ENCODE measurements at places on chromosomes 5 and 9.

GRCh38 chr9:99779277-99779676 is 42.4 kb upstream of the NR4A3 start:
- DNase-seq: no peak

- no peak for DNase-seq
Observed at GRCh38 chr9:133189826-133190225, 19.2 kb downstream of the OBP2B start.

DNA sequence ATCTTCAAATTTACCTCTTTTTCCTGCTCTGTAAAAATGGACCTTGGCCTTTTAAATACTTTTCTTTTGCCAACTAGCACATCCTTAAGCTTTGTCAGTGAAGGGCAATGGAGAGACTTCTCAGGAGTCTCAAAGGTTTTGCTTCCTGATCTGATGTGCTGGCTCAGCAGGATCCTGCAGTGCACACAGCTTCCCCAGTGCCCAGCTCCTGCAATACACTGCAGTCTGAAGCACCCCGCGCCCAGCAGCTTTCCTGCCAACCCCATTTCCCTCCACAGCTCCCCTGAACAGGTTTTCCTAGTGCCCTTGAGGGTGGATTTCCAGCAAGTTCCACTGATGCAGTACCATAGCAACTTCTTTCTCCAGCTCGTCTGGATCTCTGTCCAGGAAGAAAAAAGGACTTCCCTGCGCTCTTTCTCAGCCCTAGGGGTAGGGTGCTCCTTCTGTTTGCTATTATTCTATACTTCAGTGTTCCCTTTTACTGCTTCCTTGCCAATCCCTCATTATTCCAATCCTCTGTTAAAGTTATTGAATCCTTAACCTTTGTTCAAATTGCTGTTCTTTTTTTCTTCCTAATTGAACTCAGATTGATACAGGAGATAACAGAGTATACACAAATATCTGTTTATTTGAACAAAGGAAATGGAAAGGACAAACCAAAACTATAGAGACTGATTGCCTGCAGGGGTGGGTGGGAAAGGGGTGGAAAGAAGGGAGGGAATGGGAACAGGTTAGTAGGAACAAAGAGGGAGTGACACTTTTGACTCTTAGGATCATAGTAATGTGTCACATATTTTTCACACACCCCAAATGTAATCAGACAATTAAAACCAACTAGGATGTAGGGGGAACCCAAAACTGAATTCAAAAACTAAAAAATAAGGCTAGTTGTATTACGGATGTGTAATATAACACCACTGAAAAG is 8.5 kb downstream of the SNAPC3 start:
- no peak for DNase-seq

DNA sequence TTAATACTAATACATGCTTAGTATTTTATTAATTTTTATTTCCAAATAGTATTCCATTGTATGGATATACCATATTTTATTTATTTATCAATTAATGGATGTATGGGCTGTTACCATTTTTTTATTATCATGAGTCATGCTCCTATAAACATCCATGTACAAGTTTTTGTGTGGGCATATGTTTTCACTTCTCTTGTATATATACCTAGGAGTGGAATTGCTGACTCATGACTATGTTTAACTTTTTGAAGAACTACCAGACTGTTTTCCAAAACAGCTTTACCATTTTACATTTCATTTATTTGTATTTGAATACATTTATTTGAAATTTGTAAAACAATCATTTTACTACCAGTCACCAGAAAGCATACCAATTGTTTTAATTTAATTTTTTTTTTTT is 14.1 kb upstream of the LRRC19 start:
- DNase-seq: no peak

DNA sequence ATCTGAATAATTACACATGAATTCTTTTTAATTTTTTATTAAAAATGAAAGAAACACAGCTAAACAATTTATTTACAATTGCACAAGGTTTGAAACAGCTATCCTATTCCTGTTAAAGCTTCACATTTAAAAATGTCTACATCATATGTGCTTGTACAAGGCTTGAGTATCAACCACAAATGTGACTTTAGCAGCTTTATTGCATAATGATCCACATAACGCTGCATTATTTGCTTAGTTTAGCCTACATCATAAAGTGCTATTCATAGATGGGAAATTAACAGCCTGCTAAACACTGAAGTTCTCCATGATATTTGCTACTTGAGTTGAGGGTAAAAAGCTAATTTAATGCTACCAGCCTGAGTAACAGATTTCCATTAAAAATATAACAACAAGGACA is 45.0 kb downstream of the TRIM36 start:
- DNase-seq: no peak
